Memory B cell (primary cell): ENCODE measurements at places on chromosomes 7 and 10.

- no peak for DNase-seq
These were observed 67.6 kb upstream of the C1GALT1 start for GRCh38 chr7:7114575-7115291.

DNA sequence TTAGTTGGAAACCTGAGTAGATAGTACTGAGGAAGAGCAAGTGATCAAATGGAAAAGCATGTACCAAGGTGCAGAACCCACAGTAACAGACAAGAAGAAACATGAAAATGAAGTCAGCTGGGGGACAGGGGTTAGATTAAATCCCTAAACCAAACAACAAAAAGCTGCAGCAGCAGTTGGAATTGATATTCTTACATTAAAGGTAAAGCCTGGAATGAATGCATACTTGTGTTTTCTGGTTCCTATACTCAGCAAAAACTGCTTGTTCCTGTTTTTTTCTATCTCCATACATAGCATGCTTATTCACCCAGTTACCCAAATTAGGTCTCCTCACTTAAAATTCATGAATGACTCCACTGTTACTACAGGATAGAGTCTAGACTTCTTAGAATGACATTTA is 92.4 kb downstream of the TPST1 start:
- no peak for DNase-seq

- DNase-seq: no peak
These were observed 19.1 kb upstream of the HABP2 start for GRCh38 chr10:113533801-113534200.

DNA sequence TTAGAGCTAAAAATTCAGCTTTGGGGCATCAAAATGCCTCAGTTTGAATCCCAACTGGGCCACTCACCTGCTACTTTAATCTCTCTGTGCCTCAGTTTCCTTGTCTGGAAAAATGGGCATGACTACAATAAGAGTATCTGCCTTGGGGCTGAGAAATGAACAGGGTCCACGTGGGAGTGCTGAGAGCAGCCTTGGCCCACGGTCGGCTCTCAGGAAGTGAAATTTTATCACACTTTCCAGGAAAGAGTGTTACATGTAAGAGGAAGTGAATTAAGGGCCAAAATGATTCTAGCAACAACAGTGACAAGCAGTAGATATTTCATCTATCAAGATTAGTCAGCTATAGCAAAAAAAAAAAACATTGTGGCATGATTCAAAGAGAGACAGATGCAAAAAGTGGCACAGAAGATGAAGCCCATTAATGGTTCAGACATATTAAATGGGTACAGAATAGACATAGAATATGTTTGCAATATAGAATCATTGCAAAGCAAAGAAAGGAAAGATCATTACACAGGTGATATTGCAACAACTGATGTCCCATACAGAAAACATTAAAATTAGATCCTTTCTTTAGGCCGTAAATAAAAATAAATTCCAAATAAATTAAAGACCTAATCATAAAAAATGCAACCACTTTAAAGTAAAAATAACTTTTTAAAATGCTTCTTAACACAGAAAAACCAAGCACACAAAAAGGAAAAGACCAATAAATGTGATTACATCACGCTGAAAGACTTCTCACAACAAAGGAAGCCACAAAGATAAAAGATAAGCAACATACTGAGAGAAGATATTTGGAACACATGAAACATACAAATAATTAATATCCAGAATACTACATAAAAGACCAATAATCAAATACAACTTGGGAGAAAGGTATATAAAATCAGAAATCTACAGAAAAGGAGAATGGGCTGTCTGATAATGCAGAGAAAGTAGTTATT is 4.3 kb downstream of the TMEM273 start:
- DNase-seq: no peak

DNA sequence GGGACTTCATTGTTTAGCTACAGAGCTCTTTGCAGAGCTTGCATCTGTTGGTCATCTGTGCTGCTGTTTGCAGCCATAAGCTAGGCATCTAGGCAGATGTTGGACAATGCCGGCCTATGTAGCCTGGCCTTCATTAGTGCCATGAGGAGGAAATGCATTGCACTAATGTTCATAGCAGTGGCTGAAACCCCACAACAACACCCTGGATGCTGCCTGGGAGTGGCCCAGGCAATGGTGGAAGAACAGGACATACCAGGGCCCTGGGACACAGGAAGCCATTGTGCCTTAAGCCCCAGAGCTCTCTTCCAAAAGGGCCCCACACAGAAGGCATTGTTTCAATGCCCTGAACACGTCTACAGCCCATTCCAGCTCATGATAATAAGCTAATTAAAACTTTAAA is 131.5 kb upstream of the LYZL1 start:
- no peak for DNase-seq

- no peak for DNase-seq
These were observed 139.6 kb downstream of the SND1 start for GRCh38 chr7:127791446-127792189.

DNA sequence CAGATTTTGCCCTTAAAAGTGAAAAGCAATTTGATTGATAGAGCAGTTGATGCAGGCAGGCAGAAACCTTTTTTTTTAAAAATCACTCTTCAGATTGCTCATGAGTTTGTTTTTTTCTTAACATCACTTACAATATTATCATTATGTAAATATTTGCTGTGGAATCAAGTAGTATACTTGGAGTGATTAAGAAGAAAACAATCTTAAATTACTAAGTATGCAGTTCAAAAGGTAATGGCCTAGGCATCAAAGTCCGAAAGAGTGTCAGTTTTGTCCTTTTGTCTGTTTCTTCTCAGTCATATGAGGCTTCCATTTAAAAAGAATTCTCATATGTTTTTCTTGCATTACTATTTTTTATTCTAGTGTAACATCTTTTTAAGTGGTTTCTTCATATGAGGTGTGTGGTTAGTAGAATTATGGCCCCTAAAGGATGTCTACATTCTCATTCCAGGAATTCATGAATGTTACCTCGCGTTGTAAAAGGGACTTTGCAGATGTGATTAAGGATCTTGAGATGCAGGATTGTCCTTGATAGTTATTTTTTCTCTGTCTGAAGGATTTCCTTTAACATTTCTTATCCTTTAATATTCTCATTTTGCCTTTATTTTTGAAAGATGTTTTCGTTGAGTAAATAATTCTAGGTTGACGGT is 44.0 kb downstream of the BICC1 start:
- DNase-seq: no peak

DNA sequence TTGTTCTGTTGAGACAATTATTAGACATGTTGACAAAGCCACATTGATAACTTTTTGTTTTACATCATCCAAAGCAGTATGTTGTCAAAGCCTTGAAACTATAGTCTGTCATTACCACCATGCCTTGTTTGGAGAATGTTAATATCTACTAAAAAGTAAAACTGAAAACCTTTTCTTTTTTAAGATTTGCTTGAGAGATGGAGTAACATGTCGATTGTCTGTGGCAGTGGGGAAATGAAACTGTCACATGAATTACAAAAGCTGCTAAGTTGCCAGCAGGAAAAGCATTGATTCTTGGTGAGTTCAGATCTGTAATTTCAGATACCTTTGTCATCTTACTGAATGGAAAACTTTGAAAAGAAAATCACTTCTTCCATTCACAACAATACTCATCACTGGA is 69.1 kb downstream of the TFPI2 start:
- no peak for DNase-seq

- DNase-seq: no peak
These were observed 223.6 kb downstream of the MDFIC start for GRCh38 chr7:115145512-115145911.

DNA sequence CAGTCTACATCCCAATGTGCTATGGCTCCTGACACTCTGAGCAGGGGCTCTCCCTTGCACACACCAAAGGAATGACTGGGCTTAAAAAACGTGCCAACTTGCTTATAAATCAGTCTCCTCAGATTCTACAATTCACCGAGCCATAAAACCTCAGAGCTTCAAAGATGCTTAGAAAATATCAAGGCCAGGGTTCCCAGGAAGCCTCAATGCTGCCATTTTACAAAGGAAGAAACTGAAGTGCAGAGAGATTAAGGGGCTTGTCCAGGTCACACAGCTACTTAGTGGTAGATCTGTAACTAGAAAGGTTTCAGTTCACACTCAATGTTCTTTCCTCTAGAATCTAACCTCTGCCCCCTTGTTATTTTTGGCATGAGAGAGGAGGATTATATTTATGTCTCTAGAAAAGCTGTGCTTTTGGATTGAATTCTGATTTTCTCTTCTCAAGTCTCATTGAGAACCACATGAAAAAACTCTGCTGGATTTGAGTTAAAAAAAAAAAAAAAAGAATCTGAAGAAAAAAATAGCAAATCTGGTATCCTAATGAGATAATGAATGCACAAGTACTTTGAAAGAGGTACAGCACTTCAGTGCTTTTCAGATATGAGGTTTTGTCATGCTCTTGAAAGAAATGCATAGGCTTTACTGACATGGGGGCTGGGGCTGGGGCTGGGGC is 22.3 kb upstream of the TSPAN33 start:
- no peak for DNase-seq

- no peak for DNase-seq
These were observed 432.1 kb upstream of the PCDH15 start for GRCh38 chr10:55233090-55233489.

GRCh38 chr7:9891056-9891455 is 1082.6 kb upstream of the PHF14 start:
- DNase-seq: no peak

- DNase-seq: no peak
These were observed 1.9 kb downstream of the CRYGN start for GRCh38 chr7:151437866-151438516.

- no peak for DNase-seq
These were observed 53.2 kb downstream of the ANKMY2 start for GRCh38 chr7:16592395-16592794.

DNA sequence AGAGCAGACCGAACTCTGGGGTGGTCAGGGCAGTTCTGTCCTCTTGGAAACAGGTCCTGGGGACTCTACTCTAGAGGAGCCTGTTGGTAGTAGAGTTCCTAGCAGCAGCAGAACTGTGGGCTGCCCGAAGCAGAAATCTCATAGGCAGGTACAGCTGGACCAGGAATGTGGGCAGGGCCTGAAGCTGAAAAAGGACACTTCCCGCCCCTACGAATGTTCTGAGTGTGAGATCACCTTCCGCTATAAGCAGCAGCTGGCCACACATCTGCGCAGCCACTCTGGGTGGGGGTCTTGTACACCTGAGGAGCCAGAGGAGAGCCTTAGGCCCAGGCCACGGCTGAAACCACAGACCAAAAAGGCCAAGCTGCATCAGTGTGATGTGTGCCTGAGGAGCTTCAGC is 8.3 kb upstream of the ZNF783 start:
- DNase-seq: no peak

- no peak for DNase-seq
These were observed 108.3 kb downstream of the MTERF1 start for GRCh38 chr7:91771921-91772815.

DNA sequence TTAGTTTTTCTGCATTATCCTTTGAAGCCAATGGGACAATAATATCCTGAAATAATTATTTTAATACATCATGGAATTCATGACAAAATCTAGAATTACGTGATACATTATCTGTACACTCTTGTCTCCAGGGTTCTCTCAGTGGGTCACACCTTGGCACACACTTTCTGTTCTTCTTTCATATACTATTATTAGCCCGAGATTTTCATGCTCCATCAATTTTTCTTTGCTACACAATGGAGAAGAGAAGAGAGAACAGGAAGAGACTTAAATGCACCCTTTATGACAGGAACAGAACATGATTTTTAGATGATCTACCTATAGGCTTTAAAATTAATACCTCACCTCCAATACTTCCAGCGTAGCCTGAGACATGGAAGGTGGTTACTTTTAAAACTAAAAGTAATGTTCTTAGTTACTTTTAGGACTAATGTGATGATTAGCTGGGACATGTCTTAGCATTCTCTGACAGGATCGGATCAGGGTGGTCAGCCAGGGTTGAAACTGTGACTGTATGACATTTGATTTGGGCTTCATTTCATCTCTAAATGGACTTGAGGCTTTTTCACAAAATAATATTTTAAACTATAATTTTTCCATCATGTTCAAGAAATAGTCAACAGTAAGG is 148.2 kb upstream of the WNT16 start:
- DNase-seq: no peak

DNA sequence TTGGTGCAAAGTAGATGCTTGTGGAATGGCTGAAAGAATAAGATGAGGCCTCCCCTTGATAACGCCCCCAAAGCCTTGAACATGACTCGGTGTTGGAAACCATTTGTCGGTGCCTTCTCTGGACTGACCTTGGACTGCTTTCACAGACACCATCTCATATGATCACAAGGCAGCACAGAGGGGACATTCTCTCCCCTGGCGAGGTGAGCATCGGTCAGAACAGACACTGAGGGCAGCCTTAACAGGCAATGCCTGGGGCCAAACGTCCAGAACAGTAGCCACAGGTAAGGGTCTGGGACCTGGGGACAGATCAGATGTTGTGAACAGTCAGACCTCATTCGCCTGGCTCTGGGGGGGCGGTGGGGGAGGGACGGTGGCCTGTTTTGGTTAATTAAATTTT is 2.8 kb upstream of the TRRAP start:
- DNase-seq: no peak

DNA sequence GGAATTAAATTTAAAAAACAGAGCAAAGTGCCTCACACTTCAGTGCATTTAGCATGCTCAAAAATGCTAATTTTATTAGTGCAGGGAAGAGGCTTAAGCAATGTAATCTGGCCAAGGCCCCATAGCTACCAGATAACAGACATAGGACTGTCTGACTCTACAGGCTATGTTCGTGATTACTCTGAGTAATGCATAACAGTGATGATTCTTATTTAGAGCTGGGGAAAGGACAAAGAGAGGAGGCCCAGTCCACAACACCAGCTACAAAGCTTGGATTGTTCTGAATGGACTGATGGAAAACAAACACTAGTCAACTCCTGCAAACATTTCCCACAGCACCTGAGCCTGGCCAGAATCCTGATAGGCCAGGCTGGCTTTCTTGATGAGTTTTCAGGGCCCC is 8.4 kb upstream of the CH25H start:
- no peak for DNase-seq

- no peak for DNase-seq
These were observed 67.4 kb upstream of the ZNF438 start for GRCh38 chr10:31099094-31099493.

DNA sequence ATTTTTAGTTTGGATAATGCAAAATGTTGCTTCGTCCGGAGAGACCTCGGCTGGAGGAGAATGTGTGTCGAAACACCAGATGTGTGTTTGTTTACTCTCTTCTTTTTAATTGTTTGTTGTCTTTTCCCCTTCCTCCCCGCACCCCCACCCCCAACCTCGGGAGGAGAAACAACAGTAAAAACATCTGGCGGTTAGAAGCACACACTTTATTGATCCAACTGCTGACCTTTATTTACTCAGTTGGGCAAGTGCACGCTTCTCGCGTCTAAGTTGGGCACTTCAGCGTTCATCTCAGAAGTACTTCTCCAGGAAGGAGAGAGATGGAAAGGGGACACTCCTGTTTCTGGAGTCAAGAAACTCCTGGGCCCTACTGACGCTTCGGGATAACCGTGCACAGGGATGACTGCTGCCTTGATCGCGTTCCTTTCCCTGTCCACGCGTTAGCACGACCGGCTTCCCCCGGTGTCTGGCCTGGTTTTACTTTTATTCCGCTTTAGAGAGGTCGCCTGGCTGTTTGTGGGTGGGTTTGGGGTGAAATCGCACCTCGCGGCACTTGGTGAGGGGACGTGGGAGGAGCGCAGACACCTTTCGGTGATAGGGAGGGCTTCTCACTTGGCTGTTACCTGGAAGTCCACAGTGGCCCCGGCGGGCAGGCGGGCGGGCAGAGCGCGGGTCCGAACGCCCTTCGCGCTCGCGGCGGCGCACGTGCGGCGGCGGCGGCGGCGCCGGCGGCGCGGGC is 168.3 kb upstream of the PPP1R3A start:
- peak; percentile 12 for DNase-seq

- DNase-seq: no peak
These were observed 29.2 kb downstream of the TFAM start for GRCh38 chr10:58414270-58415041.

- DNase-seq: no peak
These were observed 29.3 kb downstream of the CRCP start for GRCh38 chr7:66143876-66144332.
